ENCODE measurements at places on chromosomes 6 and 20.

DNA sequence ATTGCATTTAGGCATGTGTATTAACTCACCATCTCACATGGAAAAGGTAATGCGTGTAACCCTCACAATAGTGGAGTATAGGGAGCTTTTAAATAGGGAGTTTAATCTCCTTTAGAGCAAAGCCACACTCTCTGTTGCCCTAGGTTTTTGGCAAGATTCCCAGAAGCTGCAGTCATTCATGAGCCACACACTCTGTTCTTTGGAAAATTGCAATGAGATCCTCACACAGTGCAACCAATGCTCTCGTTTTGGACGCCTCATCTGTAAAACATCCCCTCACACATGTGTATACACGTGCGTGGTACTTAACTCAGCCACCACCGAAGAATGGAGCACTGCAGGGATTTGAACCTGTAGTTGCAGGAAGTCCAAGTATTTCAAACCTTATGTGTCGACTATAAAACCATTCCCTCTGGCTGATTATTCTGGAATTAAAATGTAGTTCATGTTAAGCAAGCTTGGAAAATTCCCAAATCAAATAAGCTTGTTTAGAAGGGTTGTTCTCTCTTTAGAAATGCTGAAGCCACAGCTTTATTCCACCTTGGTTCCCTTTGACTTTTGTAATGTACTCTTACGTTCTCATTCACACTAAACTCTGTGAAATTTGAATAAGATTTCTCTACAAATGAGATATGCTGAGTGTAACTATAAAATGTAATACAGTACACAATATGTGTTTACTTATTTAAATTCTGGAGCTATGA lies 489.8 kb upstream of the MANEA start:
- no peak for DNase-seq

DNA sequence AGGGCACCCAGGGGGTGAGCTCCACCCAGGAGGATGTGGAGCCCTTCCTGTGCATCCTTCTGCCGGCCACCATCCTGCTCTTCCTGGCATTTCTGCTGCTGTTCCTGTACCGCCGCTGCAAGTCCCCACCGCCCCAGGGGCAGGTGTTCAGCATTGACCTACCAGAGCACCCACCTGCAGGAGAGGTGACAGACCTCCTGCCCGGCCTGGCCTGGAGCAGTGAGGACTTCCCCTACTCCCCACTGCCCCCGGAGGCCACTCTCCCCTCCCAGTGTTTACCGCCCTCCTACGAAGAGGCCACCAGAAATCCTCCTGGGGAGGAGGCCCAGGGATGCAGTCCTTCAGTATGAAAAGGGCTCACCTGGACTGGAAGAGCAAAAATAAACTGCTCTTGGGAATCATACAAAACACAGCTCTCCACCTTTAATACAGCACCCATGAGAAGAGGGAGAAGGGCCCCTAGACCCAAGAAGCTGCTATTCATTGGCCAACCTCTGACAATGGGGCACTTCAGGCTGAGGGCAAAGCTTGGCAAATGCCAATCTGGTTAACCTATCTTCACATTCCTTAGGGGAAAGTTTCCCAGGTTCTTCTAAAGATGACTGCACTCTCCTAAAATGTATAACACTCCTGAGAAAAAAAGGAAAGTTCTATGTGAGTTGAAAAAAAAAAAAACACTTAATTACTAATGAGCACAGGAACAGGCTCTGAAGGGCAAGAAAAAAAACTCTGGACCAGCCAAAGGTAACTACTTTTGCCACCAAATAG lies 5.0 kb downstream of the SMIM28 start:
- no peak for DNase-seq

DNA sequence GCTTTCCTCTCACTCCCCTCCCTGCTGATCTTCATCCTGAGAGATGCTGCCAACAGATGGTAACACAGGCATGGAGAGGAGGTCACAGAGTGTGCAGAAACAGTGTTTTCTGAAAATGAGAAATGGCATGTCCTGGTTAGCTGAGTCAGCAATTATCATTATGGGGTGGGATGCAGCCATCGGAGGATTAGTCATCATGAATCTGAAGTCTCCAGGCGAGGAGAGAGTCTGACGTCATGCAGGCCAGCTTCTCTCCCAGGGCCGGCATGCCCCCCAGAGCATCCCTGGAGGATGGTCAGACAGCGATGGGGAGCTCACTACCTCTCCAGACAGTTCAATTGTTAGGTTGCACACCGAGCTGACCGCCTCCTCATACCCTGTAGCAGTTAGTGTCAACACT lies 4.7 kb upstream of the GTSF1L start:
- no peak for DNase-seq

- no peak for DNase-seq
These were observed 13.7 kb downstream of the BCL2L1 start for GRCh38 chr20:31708736-31709534.

GRCh38 chr6:15042938-15043337 lies 202.9 kb upstream of the JARID2 start:
- DNase-seq: no peak

DNA sequence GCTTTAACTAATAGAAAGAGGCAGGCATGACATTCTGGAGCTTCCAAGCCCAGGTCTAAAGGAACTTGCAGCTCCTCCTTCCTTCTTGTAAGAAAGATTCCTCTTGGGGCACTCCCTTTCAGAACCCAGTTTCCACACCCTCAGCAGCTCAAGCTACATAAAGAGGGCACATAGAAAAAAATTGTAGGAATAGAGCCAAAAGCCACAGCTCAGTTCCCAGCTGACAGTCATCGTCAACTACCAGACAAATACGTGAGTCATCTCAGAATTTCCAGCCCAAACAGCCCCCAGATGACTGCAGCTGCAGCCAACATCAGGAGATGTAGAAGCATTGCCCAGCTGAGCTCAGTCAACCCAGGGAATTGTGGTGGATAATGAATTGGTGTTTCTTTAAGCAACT lies 349.8 kb upstream of the ARID1B start:
- no peak for DNase-seq

- DNase-seq: no peak
These were observed 16.2 kb downstream of the FOXA2 start for GRCh38 chr20:22567944-22568871.

GRCh38 chr6:29631860-29632731 lies 887 bp downstream of the GABBR1 start:
- peak; percentile 52 for DNase-seq
